ENCODE measurements at places on chromosomes 7 and 10. TPM values are rescaled to one million over a fixed set of nuclear protein-coding genes. Genes with fewer than 3 reads are reported as not detected.

Gene FOXP2
- 4.0 TPM for total RNA-seq

Gene MSS51
- 0.76 TPM for total RNA-seq

Gene KIF11
- 5.8 TPM for total RNA-seq

Gene H2AZ2
- total RNA-seq = 202 TPM

Data from dermis lymphatic vessel endothelial cell (primary cell).